ENCODE measurements at places on chromosomes 2 and 18.

- DNase-seq = no peak
These were observed 47.7 kb upstream of the NR4A2 start for GRCh38 chr2:156380117-156380645.

DNA sequence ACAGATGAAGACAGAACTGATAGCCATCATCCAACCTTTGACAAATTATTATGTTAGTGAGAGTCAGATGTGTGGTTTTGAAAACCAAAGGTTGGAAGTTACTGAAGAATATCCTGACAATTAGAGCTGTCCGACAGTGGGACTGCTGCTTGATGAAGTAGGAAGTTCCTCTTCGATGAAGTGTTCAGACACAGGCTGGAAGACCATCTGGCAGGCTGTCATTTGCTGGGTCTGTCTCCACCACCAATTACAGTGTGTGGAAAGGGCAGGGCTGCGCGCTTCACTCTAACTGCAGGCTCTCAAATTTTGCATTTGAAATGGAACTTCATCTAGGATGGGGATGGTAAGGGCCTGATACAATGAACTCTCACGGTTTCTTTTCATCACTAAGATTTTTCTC is 313.8 kb downstream of the PIK3C3 start:
- DNase-seq = no peak

- DNase-seq = no peak
These were observed 1.2 kb upstream of the RAD51AP2 start for GRCh38 chr2:17519486-17519885.

DNA sequence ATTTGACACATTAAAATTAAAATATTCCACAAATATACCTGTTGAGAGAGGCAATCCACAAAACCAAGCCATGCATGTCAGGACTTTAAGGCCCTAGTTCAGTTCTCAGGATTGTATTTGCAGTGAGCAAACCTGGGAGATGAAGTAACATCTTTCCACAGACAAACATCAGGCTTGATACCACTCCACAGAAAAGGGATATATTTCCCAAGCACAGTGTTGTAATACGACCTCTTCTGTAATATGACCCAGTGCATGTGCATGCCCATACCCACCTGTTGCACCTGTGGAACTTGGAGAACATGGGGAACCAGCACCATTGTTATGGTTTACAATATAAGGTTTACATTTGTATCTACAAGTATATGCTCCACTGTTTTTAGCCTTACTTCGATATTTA is 184.0 kb downstream of the PDE11A start:
- DNase-seq = peak; percentile 7

GRCh38 chr2:116329280-116329679 is 1485.2 kb upstream of the DDX18 start:
- no peak for DNase-seq

DNA sequence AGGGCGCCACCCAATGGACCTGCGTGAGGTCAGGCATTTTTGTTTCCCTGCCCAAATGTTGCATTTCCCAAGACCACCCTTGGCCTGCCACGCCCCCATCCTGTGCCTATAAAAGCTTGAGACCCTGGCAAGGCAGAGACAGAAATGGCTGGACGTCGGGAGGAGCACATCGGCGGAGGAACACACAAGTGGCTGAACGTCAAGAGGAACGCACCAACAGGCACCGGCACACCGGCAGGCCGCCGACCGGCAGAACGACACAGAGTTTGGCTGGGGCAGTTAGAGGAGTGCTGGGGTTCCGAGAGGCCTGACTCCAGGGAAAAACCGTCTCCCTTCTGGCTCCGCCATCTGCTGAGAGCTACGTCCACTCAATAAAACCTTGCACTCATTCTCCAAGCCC is 35.9 kb downstream of the DCDC2C start:
- DNase-seq = no peak

GRCh38 chr18:27808683-27809082 is 368.2 kb downstream of the CDH2 start:
- no peak for DNase-seq

GRCh38 chr18:54961016-54961423 is 1.8 kb upstream of the CCDC68 start:
- no peak for DNase-seq

GRCh38 chr2:65367524-65367923 is 64.9 kb downstream of the SPRED2 start:
- no peak for DNase-seq

DNA sequence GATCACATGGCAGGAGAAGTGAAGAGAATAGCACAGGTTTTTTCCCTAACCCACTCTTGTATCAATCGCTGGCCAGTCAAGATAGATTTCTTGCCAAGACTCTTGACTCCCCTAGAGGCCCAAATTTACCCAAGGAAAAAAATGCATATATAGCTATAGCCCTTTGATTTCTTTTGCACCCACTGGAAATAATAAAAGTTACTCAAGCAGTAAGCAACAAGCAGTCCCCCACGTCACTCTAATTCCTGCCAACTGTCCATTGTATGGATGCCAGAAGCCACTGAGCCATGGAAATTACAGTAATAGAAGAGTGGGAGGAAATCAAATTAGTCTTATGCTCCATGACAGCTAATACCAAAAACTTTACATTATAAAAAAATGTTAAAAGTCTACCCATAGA is 125.3 kb upstream of the SLC39A10 start:
- no peak for DNase-seq

DNA sequence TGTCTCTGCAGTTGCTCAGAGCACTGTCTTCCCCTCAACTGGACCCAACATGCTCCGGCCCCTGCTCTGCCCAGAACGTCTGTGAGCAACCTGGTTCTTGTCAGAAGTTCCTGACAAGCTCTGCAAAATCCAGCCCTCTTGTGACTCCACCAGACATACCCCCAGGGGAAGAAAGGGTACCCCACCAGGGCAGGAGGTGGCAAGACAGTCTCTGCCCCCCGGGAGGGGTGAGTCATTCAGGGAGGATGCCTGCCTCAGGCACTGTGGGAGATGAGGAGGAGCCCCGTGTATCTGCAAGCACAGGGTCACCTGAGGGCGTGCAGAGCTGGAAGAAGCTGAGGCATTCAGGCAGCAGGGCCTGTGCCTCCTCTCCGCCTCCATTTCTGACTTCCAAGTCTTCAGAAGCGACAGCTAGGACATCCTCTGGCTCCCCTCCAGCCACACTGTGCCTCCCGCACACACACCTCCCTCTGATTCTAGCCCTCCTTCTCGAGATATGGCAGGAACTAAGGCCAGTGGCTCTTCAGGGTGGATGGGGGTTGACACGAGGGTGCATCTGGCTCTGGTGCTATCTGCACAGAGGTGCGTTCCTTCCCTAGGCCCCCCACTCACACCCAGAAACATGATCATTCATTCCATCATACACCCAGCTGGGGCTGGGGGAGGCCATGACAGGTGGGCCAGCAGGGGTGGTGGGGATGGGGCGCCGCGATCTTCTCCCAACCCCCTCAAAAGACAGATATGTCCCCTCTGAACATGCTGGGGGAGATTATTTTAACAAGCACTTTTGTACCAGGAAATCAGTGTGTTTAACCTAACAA is 222.2 kb downstream of the CYP26B1 start:
- DNase-seq = no peak

GRCh38 chr2:169184074-169184473 is 114.7 kb downstream of the DHRS9 start:
- no peak for DNase-seq

DNA sequence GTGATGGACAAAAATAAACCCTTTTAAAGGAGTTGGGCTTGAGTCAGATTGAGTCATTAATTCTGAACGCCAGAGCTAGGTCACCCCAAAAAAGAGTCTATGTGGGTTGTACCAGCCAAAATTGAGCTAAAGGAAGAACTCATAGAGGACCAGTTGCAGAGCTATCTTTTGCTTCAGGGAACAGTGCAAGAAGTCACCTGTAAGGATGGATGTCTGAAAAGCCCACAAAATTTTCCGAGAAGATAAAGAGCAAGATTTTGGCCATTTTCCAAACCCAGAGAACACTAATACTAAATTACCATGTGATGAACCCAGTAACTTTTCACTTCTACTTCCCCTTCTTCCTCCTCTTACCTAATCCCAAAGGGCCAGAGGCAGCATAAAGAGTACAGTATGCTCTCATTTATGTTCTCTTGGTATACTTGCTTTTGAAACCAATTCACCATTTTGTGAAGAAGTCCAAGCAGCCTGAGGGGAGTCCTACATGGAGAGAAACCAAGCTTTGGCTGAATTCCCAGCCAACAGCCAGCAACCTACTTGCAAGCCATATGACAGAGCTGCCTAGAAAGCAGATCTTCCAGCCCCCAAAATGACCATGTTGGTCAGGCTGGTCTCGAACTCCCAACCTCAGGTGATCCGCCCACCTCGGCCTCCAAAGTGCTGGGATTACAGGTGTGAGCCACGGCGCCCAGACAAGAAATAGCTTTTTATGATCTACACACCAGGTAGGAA is 551.7 kb downstream of the SATB2 start:
- DNase-seq = no peak

DNA sequence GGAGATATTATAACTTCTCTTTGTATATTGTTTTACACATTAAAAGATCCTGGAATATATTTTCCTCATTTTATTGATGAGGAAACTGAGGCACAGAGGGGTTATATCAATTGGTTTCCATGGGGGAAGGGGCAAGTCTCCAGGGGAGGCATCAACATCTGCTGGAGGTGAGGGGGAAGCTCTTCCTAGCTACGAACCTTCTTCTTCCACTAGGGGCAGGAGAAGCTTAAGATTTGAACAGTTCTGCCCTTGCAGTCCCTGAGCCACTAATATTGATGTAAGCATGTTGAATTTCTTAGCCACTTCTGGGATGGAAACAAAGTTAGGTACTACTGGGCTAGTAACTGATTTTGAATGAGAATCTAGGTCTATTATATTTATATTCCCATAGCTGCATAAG is 140.1 kb upstream of the AQP4 start:
- no peak for DNase-seq

GRCh38 chr2:235277485-235277884 is 216.4 kb upstream of the AGAP1 start:
- DNase-seq = no peak

- DNase-seq = no peak
These were observed 355.6 kb downstream of the NBAS start for GRCh38 chr2:15205562-15205961.

- no peak for DNase-seq
These were observed 81.2 kb downstream of the SMAD7 start for GRCh38 chr18:48869591-48869990.

All from NCI-H774 (cell line).